ENCODE measurements at places on chromosomes 13 and 19. TPM values are rescaled to one million over a fixed set of nuclear protein-coding genes. Genes with fewer than 3 reads are reported as not detected.

Gene PIP5K1C
- total RNA-seq = 16.4 TPM

Gene SYNE4
- 0.88 TPM for total RNA-seq

Gene ZNF835
- total RNA-seq = 0.04 TPM

Gene KIR2DL3
- total RNA-seq = not detected

Gene ZNF17
- 6.5 TPM for total RNA-seq

Gene ACER1
- 1.8 TPM for total RNA-seq

Gene OR4F17
- not detected for total RNA-seq

- no peak for ATAC-seq
Measured at GRCh38 chr13:64850017-64850416, 2380.1 kb downstream of the PCDH9 start.

DNA sequence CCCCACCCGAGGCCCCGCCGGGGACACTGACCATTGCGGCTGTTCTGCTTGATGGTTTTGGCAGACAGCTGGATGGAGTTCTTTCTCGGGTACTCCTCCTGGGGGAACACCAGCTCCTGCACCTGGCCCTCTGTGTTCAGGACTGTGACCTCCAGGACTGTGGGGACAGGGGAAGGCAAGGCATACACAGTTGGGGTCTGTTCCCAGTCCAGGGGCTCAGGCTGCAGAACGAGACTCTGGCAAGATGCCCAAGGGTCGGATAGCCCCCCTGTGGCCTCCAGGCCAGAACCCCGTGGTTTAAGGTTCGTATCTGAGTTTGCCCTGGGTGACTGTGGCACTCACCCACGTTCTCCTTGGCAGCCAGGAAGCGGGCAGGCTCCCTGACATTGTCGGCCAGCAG is 22.7 kb upstream of the ASF1B start:
- no peak for ATAC-seq

- ATAC-seq = no peak
Measured at GRCh38 chr19:49255674-49256073, 69.3 kb downstream of the SLC6A16 start.

- ATAC-seq = no peak
Measured at GRCh38 chr19:19145281-19145680, 7.0 kb upstream of the TMEM161A start.

DNA sequence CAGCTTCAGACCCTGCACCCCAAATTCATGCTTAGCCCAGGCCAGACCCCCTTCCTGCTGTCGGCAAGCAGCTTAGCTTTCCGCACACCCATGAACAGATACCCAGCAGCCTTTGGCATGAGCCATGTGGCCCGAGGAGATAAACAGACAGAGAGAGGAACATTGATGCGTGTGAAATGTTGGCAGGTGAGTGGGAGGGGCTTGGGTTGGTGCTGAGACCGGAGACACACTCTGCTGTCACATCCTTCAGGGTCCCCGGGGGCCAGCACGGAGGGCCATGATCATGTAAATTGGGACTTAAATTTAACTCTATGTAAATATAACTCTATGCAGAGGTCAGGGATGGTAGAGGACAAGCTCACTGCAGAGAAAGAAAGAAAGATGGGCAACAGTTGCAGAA is 1.5 kb downstream of the CD22 start:
- peak; percentile 60 for ATAC-seq

DNA sequence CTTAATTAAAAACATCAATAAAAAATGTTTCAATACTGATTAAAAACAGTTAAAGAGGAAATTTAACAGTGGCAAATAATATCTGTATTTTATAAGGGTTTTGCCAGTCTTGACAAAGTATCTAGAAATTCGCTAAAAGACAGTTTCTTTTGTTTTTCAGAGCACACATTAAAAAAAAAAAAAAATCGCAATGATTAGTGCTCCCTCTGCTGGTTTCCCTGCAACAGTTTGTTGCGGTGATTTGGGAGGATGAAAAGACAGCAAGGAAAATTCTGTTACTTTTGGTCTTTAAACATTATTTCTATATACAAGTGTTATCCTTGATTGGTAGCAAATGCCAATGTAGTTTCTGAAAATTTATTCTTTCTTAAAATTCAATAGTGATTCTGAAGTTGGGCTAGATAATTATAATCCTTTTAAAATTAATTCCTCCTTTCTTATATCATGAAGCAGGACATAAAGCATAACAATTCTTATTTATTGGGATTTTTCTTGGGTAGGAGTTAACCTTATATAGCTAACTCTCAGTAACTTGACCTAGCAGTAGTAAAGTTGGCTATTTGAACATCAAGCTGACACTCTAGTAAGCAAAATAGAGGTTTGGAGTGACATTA is 23.1 kb upstream of the SPRY2 start:
- ATAC-seq = no peak

DNA sequence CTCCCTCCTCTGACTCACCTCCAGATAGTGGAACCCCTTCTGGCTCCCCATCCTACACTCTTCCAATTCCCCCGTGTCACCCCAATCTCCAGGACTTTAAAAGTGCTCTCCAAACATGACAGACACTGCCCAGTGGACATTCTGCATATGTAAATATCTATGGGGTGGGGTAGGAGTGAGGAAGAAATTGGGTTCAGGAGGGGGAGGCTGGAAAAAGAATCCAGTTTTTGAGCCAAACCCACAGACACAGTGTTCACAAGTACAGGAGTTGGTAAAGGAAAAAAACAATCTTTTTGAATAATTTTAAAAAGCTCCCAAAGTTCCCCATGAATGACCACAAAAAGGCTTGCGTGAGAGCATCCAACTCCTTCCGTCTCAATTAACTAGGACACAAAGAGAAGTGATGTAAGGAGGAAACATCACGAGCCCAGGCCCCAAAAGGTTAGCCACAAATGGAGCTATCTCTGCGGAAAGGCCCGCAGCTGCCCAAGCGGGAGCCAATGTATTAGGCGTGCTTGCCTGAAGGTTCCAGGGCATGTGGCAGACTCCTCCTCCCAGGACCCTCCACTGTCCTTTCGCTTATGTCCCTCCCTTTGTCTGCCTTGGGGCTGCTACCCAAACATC is 18.0 kb downstream of the ZC3H4 start:
- no peak for ATAC-seq

- no peak for ATAC-seq
Measured at GRCh38 chr19:38763795-38764220, 9.5 kb downstream of the LGALS7 start.

- ATAC-seq = no peak
Measured at GRCh38 chr13:46698014-46698413, 98.9 kb downstream of the ESD start.

- ATAC-seq = no peak
Measured at GRCh38 chr19:30023330-30023729, 81.3 kb downstream of the URI1 start.

DNA sequence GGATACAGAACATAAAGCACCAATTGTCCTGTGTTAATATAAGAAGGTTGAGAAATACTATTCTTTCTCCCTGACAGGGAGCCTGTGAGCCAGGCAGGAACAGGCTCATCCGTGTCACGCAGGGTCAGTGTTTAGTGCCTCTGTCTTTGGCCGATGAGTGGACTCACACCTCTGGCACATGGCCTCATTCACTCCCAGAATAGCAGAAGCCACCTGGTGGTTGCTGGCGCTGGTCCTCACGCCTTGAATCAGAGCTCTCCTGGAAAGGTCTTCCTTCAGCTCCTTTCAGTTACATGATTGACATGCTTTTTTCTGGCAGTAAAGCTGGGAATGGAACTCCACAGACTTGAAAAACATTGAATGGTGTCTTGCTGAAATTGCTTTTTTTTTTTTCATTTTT is 28.1 kb upstream of the SIAH3 start:
- ATAC-seq = peak; percentile 73

- no peak for ATAC-seq
Measured at GRCh38 chr19:49189259-49189658, 31.7 kb downstream of the TRPM4 start.

DNA sequence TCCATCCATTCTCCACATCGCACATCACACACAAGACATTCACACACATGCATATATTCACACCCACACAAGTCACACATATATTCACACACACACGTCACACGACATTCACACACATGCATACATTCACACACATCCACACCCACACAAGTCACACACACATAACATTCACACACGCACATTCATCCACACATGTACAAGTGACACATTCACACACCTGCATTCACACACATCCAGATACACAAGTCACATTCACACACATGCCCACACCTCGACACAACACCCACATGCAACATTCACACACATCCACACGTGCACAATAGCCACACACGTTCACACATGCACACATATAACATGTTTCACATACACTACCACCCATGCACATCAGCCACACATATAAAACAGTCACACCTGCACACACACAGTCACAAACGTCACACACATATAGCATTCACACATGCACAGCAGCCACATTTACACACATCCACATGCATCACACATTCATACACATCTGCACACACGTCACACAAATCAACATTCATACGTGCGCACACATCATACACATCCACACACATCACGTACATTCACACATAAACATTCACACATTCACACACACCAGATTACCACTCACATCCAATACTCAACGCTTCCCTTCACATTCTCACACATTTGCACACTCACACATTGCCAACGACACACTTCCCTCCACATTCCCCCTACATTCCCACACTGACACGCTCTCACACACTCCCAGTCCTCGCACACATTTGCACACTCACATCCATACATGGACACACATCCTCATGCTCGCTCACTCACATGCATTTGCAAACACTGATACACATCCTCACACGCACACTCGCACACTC is 41.0 kb downstream of the ANKRD10 start:
- ATAC-seq = no peak

DNA sequence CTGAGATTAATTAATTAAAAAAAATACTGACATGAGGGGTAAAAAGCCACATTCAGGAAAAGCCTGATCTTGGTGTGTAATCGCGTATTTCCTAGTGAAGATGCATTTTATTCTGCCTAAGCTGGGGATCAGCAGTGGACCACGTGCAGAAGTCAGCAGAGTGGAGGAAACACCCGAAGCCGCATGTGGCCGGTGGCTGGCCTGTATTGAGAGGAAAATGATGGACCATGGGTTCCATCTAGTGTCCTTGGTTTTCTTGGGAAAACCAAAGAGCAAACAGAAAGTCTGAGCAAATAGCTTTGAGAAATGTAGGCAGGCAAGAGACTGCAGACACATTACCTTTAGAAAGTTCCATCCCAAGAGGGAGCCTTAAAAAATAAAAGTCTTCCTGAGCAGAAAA is 23.7 kb upstream of the SHISA2 start:
- no peak for ATAC-seq

DNA sequence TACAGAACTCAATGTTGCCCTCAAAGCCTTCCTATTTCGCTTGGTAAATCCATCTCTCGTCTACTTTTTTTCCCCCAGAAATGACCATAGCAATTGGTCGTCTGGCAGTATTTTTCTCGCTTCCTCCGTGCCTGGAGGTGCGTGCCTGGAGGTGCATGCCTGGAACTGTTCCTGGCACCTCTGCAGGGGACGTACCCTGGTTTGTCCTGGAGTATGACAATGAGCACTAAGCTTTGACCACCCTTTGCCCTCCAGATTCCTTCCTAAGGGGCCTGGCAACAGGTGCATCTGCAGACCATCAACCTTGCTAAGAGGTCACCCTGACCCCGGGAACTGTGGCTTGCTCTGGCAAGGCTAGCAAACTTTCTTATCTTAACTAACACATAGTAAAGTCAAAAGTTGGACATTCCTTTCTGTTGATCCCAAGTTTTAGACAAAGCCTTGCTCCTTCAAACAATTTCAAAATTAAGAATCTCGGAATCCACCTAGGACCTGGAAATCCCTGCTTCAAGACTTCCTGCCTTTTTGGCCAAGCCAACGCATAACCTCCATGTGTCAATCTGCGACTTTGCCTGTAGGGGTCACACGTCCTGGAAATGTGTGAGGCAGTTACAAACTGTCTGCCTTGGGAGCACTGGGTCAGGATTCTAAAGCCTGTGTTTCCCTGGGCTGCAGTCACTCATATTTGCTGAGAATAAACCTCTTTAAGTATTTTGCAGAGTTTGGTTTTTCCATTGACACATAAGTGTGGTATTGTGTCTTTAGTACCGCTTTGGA is 28.8 kb upstream of the TUBGCP3 start:
- ATAC-seq = peak; percentile 17

GRCh38 chr19:7500811-7501450 is 12.1 kb upstream of the PEX11G start:
- ATAC-seq = peak; percentile 69

GRCh38 chr19:46606681-46607447 is 5.7 kb downstream of the CALM3 start:
- ATAC-seq = no peak

DNA sequence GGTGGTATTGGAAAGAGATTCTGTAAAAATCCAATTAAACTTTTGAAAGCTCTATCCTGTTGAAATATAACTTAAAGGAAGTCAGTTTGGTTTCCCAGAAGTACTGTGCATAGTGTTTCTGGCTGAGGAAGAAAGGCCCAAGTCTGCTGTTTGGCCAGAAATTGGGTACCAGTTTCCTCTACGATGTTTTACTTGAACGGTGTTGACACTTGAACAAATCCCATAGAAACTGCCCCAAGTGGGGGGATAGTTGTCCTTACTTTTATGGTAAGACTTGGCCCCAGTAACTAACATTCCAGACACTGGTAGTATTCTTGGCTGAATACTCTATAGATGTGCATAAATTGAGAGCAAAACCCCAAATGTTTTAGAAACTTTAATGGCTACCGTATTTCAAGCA is 14.2 kb downstream of the KLF5 start:
- ATAC-seq = no peak

- ATAC-seq = no peak
Measured at GRCh38 chr13:25988661-25989060, 63.2 kb downstream of the SHISA2 start.

All from esophagus mucosa (tissue), 1 donor.